ENCODE measurements at places on chromosomes 7 and 10. TPM values are rescaled to one million over a fixed set of nuclear protein-coding genes. Genes with fewer than 3 reads are reported as not detected.

DGKB gene
- 0.27 TPM for polyA plus RNA-seq

EN2 gene
- polyA plus RNA-seq, result not detected

DYNC1I1 gene
- polyA plus RNA-seq, result 7.2 TPM

ATOH7 gene
- polyA plus RNA-seq, result 0.14 TPM

R3HCC1L gene
- 18.2 TPM for polyA plus RNA-seq

NKX1-2 gene
- polyA plus RNA-seq, result not detected

OTUD1 gene
- polyA plus RNA-seq, result 16.3 TPM

CRHR2 gene
- 0.31 TPM for polyA plus RNA-seq

CCDC172 gene
- polyA plus RNA-seq, result not detected

ZNF467 gene
- 26.9 TPM for polyA plus RNA-seq

NKX2-3 gene
- polyA plus RNA-seq, result not detected

GTF2IRD1 gene
- 36.8 TPM for polyA plus RNA-seq

ZNF22 gene
- 72.6 TPM for polyA plus RNA-seq

INPP5A gene
- 38.1 TPM for polyA plus RNA-seq

CCL26 gene
- 0.33 TPM for polyA plus RNA-seq

ZNF25 gene
- polyA plus RNA-seq, result 15.6 TPM

NACAD gene
- 10.1 TPM for polyA plus RNA-seq

CRYGN gene
- 0.34 TPM for polyA plus RNA-seq

ZPBP gene
- 0.73 TPM for polyA plus RNA-seq

AP5Z1 gene
- polyA plus RNA-seq, result 30.2 TPM

PSTK gene
- 7.0 TPM for polyA plus RNA-seq

NUPR2 gene
- polyA plus RNA-seq, result 4.0 TPM

GTF2IRD2 gene
- 51.8 TPM for polyA plus RNA-seq

ANXA11 gene
- 90.9 TPM for polyA plus RNA-seq

KIF5B gene
- polyA plus RNA-seq, result 144 TPM

GPAM gene
- 17.5 TPM for polyA plus RNA-seq

Measured in left lung (tissue), 14 donors.